ENCODE measurements at places on chromosomes 1 and 21.
A peak's percentile ranks its signal among the peaks of the same experiment; 100 is the strongest.

DNA sequence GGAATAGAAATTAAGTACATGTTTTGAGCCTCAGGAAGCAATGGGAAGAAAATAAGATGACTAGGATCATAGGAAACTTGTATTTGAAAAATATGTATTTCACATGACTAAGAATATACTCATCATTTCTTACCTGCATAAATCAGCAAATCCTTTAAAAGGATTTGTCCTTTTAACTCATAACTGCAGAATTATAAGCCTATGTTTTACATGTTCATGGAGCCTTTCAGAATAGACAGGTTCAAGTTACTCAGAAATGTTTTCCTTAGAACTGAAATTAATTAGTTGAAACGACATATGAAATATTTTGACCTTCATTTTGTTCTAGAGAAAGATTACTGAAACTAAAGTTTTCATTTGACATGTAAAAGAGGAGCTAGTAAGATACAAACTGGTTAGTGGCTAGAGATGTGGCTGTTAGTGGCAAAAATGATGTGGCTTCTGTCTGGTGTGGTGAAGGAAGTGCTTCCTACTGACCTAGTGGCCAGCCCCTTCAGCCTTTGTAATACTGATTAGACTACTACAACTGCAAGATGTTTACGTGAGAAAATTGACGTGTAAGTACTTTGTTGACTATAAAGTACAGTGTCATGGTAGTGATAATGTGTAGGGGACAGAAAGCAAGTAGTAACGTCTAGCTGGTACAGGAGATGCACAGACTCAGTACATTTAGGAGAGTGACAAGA, 54.7 kb downstream of the PACC1 start:
- DNase-seq, result no peak

DNA sequence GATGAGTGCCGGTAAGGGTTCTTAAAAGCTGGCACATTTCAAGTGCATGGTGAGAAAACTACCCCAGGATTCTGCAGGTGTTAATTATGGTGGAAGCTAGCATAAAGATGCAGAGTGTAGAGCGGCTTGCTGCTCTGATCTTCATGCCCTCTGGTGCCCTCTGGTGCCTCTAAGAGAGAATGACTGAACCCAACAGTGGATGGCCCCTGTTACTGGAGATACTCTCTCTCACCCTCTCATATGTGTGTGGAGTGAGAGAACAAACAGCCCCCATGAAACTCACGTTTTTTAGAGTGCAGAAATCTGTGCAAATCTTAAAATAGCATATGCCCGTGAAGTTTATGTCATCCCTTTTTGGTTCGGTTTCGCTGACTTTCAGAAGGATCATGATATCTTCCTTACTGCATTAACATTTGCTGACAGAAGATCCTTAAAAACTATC, 90.0 kb downstream of the GRIK1 start:
- peak; percentile 84 for DNase-seq

DNA sequence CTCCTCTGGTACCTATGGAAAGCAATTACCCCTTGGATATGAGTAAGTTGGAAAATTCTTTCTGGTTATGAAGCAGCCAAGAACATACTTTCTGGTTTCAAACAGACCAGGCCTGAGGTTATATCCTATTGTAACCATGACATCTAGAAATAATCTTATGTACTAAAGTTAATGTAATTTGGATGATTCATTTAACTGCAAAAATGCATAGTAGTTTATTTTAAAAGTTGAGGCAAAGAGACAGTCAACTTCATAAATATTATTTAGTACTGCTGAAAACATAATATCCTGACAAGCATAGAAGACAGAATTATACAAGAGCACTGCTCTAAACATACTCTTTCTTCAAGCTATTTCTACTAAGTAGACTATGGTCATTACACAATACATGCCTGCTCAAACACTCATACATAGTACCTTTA, 25.5 kb downstream of the ODF2L start:
- no peak for DNase-seq

GRCh38 chr1:14413819-14414490, 184.5 kb upstream of the KAZN start:
- DNase-seq, result no peak

- no peak for DNase-seq
Observed at GRCh38 chr1:230149751-230150584, 82.9 kb downstream of the GALNT2 start.

DNA sequence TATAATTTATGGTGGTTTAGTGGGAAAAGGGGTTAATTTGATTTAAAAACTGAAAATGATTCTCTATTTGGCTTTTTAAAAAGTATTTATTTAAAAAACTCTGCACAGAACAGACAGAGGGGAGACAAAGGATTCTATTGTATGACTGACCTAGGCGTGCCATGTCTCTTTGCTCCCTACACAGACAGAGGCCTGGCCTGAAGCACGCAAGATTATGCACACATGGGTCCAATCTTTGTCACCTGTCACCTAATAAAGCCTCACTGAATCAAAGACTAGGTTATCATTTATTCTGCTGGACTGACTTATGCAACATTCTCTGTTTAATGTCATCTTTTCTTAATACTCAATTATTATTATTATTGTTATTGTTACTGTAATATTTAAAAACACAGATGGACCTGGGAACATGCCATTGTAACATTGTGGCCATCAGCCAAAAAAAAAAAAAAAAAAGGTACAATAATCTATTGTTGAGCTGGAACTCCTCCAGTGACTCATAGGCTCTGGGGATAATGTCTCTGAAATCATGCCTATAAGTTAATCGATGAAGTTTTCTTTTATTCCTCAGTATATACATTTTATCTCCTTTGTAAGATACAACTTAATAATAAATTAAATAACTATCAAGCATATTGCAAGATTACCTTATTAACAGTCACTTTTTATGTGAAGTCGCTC, 112.1 kb downstream of the RUNX1 start:
- DNase-seq, result no peak

DNA sequence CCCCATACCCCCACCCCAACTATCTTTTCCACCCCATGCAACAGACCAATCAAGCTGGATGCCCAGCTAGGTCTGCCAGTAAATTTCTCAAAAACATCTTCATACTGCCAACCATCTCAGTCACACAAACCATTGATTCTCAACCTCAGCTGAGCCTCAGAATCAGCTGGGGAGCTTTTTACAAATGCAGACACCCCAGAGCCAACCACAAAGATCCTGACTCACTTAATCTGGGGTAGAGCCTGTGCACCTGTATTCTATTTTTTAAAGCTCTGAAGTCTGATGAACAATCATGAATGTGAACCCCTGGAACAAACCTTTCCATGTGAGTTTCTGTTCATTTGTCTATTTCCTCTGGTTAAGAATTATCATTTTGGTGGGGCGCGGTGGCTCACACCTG, 66.0 kb downstream of the ZNF281 start:
- no peak for DNase-seq

DNA sequence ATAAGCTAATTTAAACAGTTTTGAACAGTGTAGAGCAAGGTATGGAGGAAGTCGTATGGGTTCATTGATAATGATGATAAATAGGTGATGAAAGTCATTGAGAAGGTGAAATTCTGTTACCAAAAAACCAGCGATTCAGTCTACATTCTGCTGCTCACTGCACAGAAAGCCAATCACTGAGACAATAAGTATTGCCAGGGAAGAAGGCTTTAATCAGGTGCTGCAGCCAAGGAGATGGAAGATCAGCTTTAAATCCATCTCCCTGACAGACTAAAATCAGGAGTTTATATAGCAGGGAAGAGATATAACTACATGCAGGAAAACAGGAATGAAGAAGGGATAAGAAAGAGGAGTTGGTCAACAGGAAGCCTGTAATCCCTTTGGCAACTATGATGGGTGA, 361.3 kb upstream of the C1orf174 start:
- no peak for DNase-seq

GRCh38 chr1:64754173-64754572, 9.3 kb downstream of the RAVER2 start:
- no peak for DNase-seq

DNA sequence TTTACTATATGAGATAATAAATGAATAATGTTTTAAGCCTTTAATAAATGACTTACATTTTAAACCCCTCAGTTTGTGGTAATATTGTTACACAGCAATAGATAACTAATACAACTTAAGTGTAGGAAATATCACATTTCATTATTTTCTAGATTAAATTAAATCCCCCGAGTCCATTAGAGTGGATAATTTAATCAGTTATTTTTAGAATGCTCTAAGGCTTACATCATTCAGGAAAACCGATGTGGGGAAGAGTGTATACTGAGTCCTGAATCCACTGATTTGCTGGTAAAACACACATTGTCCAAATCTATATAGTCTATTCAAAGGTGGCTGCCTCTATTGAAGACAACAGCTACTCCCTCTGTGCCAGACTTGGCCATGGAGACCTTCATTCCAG, 35.7 kb upstream of the DOCK7 start:
- no peak for DNase-seq

- no peak for DNase-seq
Observed at GRCh38 chr1:190205713-190206112, 272.0 kb downstream of the BRINP3 start.

- no peak for DNase-seq
Observed at GRCh38 chr21:33428669-33429068, 25.5 kb downstream of the IFNGR2 start.

- DNase-seq, result no peak
Observed at GRCh38 chr1:197170538-197170937, 24.1 kb upstream of the ASPM start.

DNA sequence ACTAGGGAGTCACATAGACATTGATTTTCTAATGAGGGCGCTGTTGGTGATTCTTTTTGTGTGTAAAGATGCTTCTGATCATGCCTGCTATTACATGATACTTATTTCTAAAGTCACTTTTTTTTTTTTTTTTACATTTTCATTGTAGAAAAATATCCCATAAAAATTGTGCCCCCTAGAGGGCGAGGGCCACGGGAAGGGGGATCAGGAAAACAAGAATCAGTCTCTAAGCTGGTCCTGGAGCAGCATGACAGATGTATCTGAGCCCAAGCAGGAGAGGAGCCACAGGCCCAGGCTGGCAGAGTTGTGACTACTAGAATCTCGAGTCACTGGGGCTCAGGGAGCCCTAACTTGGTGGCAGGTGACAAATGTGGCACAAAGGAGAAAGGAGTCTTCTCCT, 28.1 kb downstream of the ZSCAN20 start:
- no peak for DNase-seq

DNA sequence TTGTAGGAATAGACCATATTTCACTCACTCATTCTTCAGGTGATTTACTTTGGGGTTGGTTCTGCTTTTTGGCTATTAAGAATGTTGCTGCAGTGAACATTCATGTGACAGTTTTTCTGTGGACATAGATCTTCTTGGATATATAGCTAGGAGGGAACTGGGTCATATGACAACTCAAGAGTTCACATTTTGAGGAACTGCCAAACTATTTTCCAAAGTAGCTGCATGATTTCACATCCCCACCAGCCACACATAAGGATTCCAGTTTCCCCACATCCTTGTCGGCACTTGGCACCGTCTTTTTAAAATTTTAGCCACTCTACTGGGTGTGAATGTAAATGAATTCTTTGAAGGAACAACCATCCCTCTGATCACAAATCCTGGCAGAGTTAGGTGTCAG, 126.0 kb downstream of the PRDM2 start:
- no peak for DNase-seq

DNA sequence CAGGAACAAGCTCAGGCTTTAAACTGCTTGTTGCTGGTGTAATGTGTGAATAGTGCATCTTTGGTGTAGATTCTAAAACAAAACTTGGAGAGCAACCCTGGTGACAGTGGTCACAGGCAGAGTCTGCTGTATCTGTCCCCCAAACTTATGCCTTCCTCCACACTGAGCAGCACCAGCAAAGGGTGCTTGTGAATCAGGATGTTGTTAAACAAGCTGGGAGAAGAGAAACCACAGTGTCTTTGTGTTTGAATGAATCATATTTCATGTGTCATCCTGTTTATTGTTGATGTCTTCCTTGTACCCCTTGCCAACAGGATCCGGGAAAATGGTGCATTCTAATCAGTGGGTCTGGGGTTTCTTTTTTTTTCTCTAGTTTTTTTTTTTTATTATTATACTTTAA, 91.9 kb upstream of the COG2 start:
- DNase-seq, result peak; percentile 68

GRCh38 chr1:186183970-186184628, 191.0 kb downstream of the TPR start:
- DNase-seq, result no peak

GRCh38 chr21:36092681-36093080, 22.9 kb downstream of the CBR1 start:
- no peak for DNase-seq

GRCh38 chr1:67609577-67610341, 75.2 kb upstream of the GADD45A start:
- DNase-seq, result no peak

GRCh38 chr1:32924881-32925344, 23.7 kb upstream of the TMEM54 start:
- no peak for DNase-seq

DNA sequence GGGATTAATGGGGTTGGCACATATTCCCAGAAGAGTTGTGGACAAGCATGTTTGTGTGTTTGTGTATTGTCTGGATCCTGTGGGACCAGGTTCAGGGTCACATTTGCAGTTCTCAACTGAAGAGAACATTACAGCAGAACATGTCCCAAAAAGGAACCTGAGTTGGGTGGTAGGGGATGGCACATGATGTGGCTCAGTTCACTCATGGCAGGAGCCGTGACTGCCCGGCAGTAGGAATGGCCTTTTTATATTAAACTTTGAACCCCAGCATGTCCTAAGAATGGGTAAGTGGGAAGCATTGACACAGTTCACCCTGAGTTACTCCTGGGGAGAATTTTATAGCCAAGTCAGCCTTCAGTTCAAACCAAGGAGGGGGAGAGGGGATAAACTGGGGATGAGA, 41.3 kb downstream of the CXADR start:
- DNase-seq, result no peak

- no peak for DNase-seq
Observed at GRCh38 chr1:85330711-85331290, 54.4 kb upstream of the BCL10 start.

GRCh38 chr1:235875036-235875597, 8.4 kb upstream of the LYST start:
- no peak for DNase-seq

DNA sequence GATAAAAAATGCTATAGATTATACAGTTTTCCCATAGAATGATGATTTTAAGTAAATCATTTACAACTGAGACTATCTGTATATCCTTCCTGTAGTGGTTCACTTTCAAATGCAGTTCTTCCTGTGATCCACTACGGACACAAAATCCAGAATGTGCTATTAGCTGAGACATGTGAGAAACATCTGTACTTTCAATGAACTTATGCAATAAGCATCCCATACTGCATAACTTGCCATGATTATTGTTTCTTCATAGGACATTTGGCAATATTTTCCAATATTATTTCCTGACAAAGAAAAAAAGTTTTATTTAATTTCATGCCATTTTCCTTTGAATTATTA, 83.5 kb upstream of the PRDX6 start:
- no peak for DNase-seq

DNA sequence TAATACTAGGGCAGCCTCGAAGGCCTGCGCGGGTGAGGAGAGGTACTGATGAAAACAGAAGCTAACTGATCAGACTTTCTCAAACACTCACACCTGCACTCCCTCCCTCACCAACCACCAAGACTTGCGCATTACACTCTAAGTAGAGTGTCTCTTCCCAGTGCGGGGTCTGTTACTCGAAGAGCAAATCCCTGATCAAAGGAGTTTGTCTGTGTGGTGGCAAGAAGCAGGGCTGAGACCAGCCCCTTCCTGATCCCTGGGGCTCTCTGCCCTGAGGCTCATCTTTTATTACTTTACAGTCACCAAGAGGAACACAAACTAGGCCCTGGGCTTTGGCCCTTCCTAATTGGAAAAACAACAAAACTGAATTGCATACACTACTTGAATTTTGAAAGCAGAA, 19.5 kb upstream of the TSNAX start:
- no peak for DNase-seq
